IPS-NIHi11 (cell line): ENCODE measurements at places on chromosomes 7 and 10.

GRCh38 chr10:54854389-54854788 lies 53.4 kb upstream of the PCDH15 start:
- no peak for DNase-seq

- no peak for DNase-seq
These were observed 88.0 kb downstream of the OR13A1 start for GRCh38 chr10:45227456-45227855.

DNA sequence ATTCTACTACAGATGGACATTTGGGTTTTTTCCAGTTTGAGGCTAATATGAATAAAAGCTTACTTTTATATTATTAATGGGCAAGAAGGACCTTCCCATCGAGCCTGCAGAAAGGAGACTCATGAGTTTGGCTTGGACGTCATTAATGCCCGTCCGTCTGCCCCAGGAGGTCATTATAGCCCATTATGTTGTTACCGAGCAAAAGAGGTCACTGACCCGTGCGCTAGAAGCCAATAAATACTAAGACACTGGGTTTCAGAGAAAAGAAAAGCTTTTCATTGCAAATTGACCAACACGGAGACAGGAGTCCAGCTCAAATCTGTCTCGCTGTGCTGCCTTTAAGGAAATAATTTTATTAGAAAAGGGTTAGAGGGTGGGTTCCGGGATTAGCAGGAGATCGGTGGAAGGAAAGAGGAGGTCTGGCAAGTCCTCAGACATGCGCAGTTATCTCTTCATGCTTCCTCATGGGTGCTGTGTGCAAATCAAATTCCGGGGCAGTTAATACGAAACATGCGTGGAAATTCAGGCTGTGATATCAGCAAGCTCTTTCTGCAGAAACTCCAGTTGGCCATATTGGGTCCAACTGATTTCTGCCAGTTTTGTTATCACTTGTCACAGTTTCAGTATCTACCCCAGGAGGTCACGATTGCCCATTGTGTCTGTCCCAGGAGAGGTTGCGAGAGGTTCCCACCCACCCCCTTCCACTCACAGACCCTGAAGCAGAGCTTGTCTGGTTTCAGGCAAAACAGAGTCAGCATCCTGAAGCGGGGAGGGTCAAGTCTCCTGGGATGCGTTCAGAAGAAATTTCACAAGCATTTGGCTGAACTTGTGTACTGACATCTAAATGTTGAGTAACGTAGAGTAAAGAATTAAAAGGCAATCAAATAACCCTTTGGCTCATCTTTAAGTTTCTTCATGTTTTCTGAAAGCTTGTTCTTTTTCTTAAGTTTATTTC lies 1.1 kb upstream of the GALNTL5 start:
- no peak for DNase-seq

- peak; percentile 68 for DNase-seq
These were observed 5.4 kb upstream of the ZFYVE27 start for GRCh38 chr10:97731346-97732051.

GRCh38 chr7:78103475-78103874 lies 304.9 kb downstream of the PHTF2 start:
- no peak for DNase-seq

GRCh38 chr7:151506901-151507382 lies 12.8 kb downstream of the RHEB start:
- no peak for DNase-seq

GRCh38 chr10:69051303-69051702 lies 36.6 kb upstream of the SRGN start:
- DNase-seq: no peak

DNA sequence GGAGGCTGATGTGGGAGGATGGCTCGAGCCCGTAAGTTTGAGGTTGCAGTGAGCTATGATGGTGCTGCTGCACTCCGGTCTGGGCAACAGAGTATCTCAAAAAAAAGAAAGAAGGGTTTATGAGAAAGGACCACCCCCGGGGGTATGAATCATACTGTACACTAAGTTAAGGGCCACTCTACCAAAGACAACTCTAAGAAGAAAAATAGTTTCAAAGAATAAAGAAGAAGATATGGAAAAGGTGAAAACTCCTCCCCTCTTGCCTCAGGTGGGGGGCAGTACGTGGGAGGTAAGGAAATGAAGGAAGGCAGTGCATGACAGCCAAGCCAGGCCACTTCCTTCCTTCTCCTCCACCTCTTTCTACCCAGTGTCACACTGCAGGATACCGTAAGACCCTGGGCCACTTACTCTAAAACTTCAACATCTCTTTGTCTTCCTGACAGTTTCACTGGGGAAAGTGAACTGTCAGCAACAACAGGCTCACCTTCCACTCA lies 61.3 kb downstream of the PIP4K2A start:
- DNase-seq: no peak
